ENCODE measurements at places on chromosomes 7 and 10.
A peak's percentile ranks its signal among the peaks of the same experiment; 100 is the strongest.

DNA sequence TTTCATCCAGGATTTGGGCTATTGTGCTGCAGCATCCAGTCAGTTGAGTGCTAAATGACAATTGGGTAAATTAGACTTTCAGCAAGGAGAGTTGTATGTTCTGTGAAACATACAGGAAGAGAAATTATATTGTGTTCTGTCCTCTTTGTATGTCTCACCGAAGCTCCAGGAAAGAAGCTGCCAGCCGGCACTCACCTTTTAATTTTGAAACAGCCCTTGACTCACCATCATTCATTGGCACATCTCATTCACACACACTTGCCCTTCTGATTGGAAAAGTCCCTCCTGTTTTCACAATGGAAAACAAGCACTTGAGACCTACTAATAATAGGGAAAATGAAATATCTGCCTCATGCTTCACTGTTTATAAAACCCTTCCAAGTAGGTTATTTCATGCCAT lies 495.6 kb downstream of the RPS24 start:
- DNase-seq: no peak

GRCh38 chr7:41063116-41063515 lies 639.8 kb downstream of the INHBA start:
- DNase-seq: no peak

DNA sequence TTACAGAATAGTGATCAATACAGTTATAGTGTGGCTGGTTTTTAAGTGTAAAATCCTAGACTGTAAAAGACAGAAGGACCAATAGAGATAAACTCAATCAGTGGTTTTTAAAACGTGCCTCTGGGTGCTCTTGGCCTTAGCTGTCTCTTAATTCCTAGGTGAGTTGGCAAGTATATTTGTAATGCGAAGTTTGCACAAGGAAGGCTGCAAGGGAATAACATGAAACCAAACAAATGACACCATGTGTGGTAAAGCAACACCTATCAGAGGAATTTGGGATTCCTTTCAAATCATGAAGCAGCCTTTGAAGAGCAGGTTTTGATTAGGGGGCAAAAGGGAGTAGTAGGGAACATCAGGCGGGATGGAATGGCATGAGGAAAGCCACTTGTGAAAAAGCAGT lies 284.6 kb downstream of the INHBA start:
- no peak for DNase-seq

DNA sequence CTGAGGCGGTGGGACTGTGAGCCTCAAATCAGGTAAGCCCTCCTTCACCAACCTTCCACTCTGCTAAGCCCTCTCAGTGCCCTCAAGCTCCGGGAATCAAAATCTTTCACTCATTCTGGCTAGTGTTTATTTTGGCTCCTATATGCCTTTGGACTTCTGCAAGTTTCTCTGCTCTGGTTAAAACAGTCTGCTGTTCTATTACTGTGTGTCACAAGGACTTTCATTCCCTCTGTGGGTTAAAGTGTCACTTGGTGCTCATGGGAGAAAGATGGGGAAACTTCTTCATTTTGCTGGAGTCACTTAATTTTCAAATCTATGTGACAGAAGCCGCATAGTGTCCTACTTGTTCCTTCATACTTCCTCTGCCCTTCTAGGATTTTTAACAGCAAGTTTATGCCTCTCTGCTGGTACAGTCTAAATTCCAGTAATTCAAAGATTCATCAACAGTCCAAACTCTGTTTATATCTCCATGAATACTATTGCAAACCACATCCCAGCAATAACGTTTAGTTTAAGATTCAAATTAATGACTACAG lies 61.3 kb downstream of the CD36 start:
- no peak for DNase-seq

- DNase-seq: no peak
Measured at GRCh38 chr10:19828278-19829049, 12.2 kb downstream of the PLXDC2 start.

- DNase-seq: no peak
Measured at GRCh38 chr7:2261611-2262010, 19.6 kb downstream of the NUDT1 start.

DNA sequence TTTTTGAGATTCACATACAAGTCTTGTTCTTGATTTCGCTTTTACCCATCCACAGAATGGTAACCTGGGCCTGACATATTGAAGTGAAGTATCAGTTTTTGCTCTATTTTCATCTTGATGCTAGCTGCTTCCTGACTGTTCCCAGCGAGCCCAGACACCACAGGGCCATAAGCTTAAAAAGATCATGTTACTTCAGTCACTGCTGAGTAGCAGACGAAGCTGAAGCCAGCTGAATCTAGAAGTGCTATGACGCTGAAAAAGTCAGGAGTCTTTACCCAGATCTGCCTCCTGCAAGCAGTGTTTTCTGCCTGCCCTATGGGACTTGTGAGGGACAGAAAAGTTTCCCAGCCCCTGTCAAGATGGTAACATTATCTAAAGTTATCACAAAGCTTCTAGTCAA lies 2.7 kb upstream of the PRXL2A start:
- DNase-seq: no peak

DNA sequence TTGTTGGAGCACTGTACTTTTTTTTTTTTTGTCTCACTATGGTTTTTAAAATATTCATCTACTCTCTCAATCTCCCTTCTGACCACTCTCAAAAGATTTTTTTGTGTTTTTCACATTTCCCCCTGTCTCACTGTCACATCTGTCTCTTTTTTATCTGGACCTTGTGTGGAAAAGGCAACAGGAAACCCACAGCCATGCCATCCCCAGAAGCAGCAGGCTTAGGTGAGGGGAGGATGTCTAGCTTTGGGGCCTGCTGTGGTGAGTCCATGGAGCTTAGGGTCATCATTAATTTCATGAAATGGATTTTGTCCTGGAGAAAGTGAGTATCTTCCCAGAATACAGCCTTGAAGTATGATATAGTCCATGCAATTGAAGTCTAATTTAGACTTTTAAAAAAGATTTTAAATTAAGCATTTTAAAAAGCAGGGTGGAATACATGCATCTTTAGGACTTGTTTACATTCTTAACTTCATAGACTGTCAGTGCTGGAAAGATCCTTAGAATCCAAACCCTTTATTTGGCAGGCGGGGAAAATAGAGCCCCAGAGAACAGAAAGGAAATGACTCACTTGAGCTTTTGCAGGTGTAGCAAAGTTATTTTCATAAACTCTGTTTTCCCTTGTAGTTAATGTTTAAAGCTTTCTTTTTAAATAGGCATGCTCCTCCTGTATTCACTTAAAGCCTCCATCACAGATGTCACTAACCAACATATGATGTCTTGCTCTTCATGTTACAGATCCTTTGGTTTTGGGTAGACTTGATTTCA lies 25.1 kb downstream of the MINDY4 start:
- DNase-seq: no peak

DNA sequence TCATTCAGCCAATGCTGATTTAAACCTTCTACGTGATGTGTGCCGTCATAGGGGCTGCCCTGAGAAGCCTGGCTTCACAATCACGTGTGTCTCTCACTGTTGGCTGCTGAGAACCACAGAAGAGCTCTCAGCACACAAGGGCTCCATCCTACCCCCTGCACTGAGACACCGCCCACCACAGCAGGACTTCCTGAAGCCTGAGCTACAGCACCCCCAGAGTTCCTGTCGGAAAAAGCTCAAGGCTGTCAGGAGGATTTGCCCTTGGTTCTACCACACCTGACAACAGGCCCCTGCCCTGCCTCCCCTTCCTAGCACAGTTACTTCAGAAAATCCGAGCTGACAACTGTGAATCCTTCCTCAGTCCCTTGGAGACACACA lies 191.9 kb downstream of the MAD1L1 start:
- no peak for DNase-seq

DNA sequence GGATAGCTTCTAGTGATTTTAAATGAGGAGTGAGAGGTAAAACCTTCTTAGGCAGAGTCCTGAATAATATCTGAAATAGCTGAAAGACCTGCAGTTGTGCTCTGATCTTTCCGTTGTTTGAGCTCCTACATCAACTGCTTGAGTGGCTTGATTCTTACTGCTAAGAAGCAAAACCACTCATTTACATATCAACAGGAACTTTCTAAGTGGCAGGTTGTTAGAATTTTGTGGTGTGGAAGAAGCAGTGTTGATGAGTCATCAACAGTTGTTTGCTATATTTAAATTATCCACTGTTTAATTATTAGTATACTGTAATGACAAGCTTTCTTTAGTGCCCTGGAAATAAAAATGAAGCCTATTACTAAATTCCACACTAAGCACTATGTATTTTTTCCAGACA lies 689.5 kb downstream of the DNAJB9 start:
- DNase-seq: no peak

GRCh38 chr7:55326081-55326835 lies 38.9 kb upstream of the LANCL2 start:
- no peak for DNase-seq

DNA sequence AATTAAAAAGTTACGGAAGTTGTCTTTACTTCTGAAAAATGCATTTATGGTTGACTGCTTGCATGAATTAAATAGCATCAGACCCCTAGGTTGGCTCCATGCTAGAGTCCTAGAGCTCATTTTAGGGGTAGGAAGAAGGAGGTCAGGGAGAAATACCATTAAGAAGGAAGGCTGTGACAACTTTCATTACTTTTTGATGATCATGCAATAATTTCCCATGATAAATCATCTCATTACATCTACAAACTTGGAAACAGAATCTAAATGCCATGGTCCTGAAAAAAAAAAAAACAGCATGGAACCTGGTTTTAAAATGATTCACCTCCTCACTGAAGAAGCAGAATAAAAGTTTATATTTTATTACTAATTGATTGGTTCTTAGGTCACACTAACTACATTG lies 20.3 kb upstream of the PLXNA4 start:
- DNase-seq: no peak

- DNase-seq: no peak
Measured at GRCh38 chr10:43689618-43689954, 40.9 kb upstream of the ZNF32 start.

DNA sequence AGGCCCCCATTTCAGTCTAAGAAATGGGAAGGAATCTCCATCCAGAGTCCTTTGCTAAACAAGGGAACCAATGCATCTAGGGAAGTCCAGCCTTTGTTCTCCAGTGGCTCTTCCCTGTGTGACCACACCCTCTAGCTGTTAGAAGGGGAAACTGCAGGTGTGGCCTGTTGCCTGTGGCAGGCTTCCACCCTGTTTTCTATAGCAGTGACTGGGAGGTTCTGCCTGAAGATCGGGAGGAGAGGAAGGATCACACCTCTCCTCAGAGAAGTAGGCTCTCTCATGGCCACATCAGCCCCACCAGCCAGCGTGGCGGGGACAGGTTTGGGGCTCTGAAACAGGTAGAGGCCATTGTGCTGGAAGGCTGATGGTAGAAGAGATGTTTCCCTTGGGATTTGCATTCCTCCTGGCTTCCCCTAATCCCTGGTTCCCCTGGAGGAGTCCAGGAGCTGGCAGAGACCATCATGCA lies 47.7 kb upstream of the TRIM8 start:
- DNase-seq: peak; percentile 66

GRCh38 chr10:88347597-88348304 lies 235.4 kb downstream of the RNLS start:
- DNase-seq: peak; percentile 11

GRCh38 chr10:8586504-8586903 lies 532.0 kb downstream of the GATA3 start:
- DNase-seq: no peak

DNA sequence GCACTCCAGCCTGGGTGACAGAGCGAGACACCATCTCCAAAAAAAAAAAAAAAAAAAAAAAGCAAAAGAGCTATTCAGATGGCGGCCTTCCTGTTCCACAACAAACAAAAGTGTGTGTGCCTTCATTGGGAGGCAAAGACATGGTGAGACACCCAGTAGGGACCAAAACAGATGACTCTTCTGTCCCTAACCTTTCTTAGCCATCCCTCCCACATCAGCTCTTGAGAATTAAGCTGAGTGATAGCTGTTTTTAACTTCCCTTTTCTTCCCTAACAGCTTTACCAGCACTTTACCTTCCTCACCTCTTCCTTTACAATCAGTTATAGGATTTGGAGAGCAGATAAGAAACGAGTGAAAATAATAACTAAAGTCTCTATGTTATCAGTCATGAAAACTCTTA lies 48.2 kb downstream of the ARMH3 start:
- DNase-seq: no peak

DNA sequence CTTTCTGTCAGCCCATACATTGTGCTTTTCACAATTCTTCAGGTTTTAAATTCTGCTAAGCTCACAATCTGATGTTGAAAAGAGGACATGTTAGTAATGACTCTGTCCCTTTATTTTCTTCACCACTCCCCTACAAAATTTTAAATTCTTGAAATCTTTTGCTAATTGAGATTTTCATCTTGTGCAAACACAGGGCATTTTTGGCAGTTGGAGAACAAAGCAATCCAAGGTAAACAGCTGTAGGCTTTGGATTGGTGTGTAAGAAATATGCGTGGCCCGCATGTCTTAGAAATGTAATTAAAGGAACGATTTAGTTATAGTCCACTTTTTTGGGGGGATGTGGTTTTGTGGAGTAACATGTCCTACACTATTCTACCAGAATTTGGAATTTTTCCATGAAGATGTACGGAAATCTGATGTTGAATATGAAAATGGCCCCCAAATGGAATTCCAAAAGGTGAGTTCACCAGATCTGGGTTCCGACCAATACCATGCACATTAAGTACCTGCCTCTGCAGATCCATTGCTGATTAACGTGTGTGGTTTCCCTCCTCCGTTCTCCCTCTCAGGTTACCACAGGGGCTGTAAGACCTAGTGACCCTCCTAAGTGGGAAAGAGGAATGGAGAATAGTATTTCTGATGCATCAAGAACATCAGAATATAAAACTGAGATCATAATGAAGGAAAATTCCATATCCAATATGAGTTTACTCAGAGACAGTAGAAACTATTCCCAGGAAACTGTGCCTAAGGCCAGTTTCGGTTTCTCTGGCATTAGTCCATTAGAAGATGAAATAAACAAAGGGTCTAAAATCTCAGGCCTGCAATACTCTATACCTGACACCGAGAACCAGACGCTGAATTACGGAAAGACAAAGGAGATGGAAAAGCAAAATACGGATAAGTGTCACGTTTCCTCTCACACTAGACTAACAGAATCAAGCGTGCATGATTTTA lies 181.1 kb downstream of the ARHGAP21 start:
- no peak for DNase-seq

Data from iPS DF 6.9 (cell line).